Cortex of kidney (tissue), 1 donor: ENCODE measurements at places on chromosomes 4 and X.

DNA sequence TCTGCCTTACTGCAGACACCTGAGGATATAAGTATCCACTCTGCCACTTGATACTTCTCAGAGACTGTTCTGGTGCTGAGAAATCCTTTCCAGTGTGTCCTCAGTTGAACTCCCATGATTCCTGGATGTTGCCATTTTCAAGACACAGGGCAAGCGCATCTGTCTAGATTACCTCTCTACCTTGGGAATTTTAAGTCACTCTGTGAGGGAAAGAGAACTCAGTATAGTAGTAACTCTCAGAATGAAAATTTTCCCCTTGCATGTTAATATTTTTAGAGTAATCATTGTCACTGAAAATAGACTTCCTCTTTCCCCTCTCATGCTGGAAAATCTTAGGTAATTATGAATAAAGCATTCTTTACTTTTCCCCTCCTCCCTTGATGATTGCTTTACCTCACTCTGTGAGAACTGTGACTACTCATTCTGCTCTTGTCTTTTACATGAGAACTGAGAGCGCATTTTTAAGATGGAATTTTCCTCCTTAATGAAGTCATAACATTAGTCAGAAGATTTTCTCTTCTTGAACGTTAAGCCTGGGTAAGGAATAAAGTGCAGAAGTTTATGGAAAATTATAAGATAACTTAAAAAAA lies 45.0 kb downstream of the TET2 start:
- no peak for DNase-seq

DNA sequence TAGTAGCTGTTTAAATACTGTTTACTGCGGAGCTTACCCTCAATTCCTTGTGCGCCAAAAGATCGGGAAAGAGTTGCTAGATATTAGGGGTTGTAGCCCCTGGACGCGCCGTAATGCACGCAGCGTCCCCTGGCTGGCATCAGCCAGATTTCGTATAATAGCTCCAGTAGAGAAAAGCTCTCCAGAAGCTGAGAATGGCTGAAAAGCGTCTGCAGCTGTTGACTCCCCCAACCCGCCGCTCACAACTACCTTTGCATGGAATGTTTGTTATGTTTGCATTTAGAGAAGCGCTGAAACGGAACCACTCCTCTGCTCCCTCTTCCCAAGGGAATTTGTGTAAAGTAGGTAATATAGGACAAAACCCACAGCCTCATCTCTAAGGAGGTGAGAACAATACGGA lies 3.7 kb downstream of the DOCK11 start:
- no peak for DNase-seq

DNA sequence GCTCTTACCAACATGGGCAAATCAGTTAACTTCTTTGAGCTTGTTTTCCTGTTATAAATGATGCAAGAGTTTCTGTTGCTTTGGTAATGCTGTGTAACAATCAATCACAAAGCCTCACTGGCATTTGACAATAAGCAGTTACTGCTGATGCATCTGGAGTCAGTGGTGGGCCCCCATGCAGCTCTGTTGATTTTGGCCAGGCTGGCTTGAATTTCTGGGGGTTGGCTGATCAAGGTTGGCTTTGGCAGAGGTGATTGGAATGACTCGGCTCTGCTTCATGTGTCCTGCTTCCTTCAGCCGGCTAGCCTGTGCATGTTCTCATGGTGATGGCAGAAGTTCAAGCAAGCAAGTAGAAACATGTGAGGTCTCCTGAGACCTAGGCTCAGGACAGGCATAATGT lies 90.4 kb downstream of the PHEX start:
- no peak for DNase-seq

DNA sequence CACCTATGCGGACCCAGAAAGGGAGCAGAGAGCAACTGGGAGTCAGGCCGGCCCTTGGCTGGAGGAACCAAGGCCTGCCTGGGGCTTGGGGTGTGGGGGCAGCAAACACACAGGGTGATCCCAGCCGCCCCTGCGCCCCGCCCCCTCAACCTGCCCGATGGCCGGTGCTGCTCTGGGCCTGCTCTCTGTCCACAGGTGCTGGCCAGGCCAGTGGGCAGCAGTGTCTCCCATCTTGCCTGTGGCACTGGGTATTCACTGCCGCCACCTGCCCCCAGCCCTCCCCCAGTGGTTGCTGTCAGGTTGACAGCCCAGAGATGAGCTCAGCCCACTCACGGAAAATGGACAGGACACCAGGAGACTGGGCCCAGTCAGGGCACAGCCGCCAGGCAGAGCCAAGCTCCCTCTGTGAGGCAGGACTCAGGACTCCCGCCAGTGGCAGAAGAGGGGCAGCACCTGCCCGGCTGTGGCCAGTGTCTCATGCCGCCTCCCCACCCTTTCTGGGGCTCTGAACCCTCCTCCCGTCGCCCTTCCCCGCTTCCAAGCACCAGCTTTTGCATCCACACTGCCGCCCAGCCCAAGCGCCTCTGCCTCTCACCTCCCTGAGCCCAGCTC lies 4.7 kb downstream of the NKX1-1 start:
- DNase-seq: no peak

- no peak for DNase-seq
Measured at GRCh38 chr4:182272151-182272550, 28.9 kb downstream of the TENM3 start.

- no peak for DNase-seq
Measured at GRCh38 chr4:138562544-138562991, 320.4 kb upstream of the SLC7A11 start.

DNA sequence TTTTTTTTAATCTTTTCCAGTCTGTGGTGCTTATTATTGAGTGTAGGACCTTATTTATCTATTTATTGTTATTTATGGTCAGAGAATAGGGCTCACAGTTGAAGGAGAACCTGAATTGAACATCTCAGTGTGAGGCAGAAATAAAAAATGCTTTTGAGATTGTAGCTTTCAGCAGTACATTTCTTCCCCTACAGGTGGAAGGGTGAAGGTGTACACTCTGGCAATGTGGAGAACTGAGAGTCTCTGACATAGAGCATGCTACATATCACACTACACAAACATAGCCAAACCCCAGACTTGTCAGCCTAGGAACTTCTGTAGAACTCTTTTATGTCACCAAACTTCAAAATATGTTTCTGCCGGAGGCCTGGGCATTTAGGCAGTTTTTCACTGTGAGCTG lies 140.2 kb downstream of the STIM2 start:
- no peak for DNase-seq

GRCh38 chr4:69823481-69824186 lies 36.3 kb downstream of the SULT1E1 start:
- no peak for DNase-seq

DNA sequence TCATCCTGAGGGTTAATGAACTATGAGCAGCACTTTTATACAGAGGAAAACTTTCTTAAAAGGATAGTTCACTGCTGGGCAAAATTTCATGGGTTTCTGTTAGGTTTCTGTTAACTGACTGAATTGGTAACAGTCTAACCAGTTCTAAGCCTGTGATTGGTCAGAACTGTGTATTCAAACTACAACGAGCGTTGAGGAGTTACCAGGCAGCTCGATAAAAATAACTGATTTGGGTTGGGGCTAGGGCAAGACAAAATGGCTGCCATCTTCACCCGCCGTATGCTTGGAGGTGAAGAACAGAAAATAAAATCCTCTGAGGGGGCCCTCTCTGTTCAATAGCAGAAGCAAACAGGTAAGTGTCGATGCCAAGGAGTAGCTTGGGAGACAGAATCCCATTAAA lies 22.0 kb downstream of the FAM133A start:
- DNase-seq: no peak

DNA sequence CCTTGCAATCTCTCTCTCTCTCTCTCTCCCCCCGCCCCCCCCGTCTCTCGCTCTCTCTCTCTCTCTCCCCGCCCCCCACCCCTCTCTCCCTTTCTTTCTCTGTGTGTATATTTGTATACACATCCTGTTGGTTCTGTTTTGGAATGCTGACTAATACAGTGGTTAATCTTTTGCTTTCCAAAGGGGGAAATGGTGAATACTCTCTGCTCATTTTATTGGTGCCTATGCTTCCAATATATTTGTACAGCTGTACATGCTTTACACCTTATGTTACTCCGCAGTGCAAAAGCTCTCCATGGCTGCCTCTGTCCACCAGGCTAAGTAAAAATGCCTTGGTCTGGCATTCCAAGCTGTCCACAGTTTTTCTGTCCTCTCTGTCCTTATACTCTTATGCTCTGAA lies 158.8 kb downstream of the RBMX2 start:
- DNase-seq: no peak

DNA sequence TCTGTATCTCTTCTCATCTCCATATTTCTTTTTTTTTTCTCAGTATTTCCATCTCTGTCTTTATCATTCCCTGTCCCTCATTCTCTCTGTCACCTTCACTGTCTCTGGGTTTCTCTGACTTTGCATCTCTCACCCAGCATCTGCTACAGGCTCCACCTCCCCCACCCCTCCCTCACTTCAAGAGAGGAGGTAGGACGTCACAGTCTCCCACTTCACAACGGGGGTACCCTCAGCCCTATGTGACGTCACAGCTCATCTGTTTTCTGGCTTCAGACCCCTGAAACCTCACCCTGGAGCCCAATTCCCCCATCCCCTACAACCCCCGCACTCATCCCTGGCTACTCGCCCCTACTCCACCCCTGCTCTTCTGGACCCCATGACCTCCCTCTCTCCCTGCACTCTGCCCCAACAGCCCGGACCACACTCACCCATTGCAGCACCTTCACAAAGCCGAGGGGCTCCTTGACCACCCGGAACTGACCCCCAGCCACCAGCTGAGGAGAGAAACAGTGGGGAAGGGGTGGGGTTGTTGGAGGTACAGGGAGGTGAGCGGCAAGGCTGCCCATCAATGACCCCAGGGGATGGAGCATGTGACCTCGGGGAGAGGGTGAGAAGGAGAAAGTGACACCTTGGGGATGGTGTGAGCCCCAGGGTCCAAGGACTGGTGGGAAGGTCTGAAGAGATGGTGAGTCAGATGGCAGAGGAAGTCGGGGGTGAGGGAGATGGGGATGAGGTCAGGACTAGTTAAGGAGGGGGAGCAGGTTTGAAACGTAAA lies 1.3 kb downstream of the SYP start:
- DNase-seq: no peak

GRCh38 chr4:55248756-55249155 lies 97.3 kb upstream of the SRD5A3 start:
- no peak for DNase-seq

- no peak for DNase-seq
Measured at GRCh38 chrX:121642415-121642814, 595.0 kb downstream of the GLUD2 start.

GRCh38 chr4:54548098-54548620 lies 109.6 kb upstream of the KIT start:
- DNase-seq: no peak

DNA sequence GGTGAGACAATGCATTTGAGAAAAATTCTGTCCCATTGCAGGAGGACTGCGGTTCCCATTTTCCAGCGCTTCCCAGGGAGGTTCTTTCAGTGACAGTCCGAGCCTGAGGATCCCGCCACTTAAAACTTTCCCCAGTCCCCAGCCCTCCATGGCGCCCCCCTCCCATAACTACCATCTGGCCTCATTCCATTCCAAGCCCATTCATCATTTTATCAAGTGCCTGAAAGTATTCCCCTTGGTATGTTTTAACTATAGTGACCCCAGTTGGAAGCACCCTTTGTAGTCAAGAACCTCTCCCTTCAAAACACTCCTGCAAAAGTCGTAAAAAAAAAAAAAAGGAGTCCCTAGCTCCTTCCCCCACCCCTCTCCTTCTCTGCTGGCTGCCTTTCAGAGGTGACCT lies 1.2 kb downstream of the RASL11B start:
- no peak for DNase-seq

GRCh38 chr4:47698837-47699236 lies 139.0 kb downstream of the CORIN start:
- DNase-seq: no peak

- no peak for DNase-seq
Measured at GRCh38 chr4:80462621-80463091, 127.1 kb downstream of the CFAP299 start.

- DNase-seq: no peak
Measured at GRCh38 chrX:108420481-108420880, 17.7 kb downstream of the COL4A6 start.

GRCh38 chr4:72084587-72085011 lies 52.8 kb downstream of the NPFFR2 start:
- DNase-seq: no peak

- DNase-seq: no peak
Measured at GRCh38 chr4:26780539-26780938, 80.1 kb upstream of the STIM2 start.

GRCh38 chr4:5366421-5366820 lies 315.1 kb downstream of the STK32B start:
- no peak for DNase-seq
